ENCODE measurements at places on chromosomes 6 and 20.

DNA sequence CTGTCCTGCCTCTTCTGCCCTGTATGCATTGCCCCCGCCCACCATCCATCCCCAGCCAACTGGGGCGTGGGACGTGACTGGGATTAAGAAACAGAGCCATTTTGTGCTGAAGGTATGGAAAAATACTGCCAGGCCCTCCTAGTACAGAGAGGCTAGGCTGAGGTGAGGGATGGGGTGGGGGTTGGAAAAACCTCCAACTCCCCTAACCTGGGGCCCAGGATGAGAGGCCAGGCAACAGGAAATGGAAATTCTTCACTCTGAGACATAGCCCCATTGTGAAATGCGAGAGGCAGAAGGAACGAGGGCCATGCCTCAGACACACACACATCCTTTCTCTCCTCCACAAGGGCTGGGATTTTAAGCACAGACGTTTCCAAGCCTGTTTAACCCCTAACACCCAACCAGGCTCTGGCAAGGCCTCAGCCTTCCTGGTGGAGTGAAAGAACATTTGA lies 19.9 kb downstream of the KCNK5 start:
- no peak for DNase-seq

- DNase-seq = no peak
Measured at GRCh38 chr6:155647354-155647753, 191.7 kb upstream of the NOX3 start.

- no peak for DNase-seq
Measured at GRCh38 chr6:86526238-86526637, 411.1 kb upstream of the HTR1E start.

- no peak for DNase-seq
Measured at GRCh38 chr6:44439270-44440045, 52.0 kb downstream of the CDC5L start.

DNA sequence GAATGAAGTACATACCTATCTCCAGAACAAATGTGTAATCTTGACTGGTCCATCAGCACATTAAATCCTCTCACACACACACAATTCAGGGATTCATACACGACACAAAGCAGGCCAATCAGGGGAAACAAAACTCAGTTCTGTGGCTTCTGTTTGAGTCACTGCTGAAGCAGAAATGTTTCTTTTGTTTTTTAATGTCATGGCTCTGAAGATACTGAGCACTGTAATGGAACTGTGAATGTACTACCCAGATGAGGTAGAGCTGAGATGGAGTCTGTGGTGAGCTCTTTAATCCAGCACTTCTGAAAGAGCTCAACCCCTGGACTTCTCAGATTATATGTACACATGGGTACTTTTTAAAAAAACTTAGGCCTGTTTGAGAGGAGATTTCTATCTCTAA lies 116.4 kb downstream of the THEMIS start:
- no peak for DNase-seq

DNA sequence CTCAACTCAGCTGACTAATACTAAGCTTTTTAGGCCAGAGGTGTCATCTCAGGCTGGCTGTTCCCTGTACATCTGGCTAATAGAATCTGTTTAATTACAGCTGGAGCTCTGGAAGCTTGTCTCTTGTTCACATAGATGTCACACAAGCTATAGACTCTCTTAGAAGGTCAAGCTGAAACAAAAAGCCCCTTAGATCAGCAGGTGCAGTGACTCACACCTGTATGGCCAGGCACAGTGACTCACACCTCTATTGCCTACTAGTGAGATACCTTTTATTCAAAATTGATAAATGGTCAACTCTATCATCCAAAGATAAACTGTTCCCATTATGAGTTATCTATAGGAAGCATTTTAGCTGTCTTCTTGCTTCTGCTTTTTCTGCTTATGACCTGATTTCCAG lies 29.9 kb upstream of the MTHFD1L start:
- no peak for DNase-seq

- no peak for DNase-seq
Measured at GRCh38 chr6:4028051-4028450, 50.9 kb downstream of the FAM217A start.
